Muscle of back (tissue), 13 donors: ENCODE measurements at places on chromosomes 1 and 21. TPM values are rescaled to one million over a fixed set of nuclear protein-coding genes. Genes with fewer than 3 reads are reported as not detected.

The SH2D2A gene
- polyA plus RNA-seq = 0.58 TPM

The LIPI gene
- 0.12 TPM for polyA plus RNA-seq

The ELAPOR1 gene
- 1.0 TPM for polyA plus RNA-seq

The TCP10L gene
- polyA plus RNA-seq = 0.66 TPM

The POU3F1 gene
- polyA plus RNA-seq = 1.2 TPM

The TRIM45 gene
- 12.4 TPM for polyA plus RNA-seq

The PLA2G5 gene
- not detected for polyA plus RNA-seq

The ADAM30 gene
- not detected for polyA plus RNA-seq

The OR2T29 gene
- polyA plus RNA-seq = not detected

The DISP3 gene
- polyA plus RNA-seq = 0.30 TPM

The ZNF648 gene
- not detected for polyA plus RNA-seq

GRCh38 chr1:50060279-50060678 is 36.5 kb upstream of the AGBL4 start:
- DNase-seq = no peak

- peak; percentile 89 for DNase-seq
These were observed 12.2 kb downstream of the UTP25 start for GRCh38 chr1:209839875-209840546.

- DNase-seq = no peak
These were observed 3.2 kb downstream of the LYPLA2 start for GRCh38 chr1:23793861-23794731.

- DNase-seq = peak; percentile 89
These were observed 4.7 kb downstream of the TNN start for GRCh38 chr1:175072099-175072951.

DNA sequence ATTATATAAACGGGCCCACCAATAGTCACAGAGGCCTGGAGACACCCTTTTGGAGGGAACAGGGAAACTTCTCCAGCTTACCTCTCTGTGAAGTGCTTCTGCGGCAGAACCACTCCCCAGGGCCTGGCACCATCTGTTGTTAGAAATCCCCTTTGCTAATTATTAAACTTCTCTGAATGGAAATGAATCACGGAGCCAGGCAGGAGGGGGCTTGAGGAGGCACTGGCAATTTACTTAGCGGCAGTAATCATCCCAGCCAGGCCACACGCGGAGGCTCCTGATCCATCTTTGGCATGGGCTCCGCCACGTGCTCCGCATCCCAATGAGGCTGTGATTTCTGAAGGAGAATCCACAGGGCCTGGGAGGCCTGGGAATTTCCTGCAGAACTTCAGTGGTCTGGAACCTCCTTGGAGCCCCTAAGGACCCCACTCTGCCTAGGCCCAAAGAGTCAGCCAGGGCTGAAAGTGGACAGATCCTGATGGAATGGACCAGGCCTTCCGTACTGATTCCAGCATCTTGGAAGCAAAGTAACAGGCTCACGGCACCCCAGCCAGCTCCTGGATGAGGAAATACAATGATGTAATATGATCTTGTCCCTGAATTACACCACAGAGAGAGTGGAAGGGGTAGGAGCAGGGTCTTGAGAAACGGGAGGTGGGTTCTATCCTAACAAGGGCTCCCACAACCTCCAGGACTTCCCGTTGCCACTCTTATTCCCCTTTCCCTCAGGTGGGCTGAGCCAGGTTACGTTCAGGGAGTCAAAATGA is 62.3 kb downstream of the GRIK3 start:
- no peak for DNase-seq

DNA sequence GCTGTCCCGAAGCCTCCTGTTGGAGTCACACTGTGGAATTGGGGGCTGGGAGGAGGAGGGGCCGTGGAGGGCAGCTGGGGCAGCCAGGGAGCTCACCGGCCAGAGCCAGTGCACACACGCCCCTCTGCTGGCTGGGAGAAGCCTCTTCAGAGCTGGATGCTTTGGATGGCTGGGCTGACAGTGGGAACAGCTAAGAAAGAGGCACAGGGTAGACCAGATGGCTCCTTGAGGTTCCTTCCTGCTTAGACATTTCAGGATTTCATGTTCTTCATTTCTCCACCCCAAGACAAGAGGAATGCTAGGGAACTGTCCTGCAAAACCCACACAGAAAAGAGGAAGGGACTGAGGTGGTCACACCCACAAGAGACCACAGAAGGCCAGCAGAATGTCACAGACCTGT is 254.8 kb upstream of the VAMP3 start:
- DNase-seq = no peak

DNA sequence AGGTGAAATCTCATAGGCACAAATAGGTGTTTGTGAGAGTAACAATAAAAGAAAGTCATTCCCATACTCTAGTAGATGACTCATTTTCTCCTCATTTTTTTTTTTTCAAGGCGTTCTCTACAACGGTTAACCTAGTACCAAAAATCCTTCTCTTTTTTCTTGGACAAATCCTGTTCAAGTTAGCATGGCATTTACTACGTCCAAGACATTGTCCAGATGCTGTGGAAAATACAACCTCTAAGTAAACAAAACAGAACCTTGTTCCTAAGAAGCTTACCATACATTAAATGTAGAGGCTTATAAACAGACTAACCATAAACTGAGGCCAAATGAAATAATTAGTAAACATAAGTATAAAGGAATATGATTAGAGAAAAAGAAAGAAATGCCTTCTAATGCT is 76.2 kb upstream of the RGS4 start:
- DNase-seq = no peak

GRCh38 chr1:76103034-76103433 is 28.5 kb downstream of the ST6GALNAC3 start:
- no peak for DNase-seq

DNA sequence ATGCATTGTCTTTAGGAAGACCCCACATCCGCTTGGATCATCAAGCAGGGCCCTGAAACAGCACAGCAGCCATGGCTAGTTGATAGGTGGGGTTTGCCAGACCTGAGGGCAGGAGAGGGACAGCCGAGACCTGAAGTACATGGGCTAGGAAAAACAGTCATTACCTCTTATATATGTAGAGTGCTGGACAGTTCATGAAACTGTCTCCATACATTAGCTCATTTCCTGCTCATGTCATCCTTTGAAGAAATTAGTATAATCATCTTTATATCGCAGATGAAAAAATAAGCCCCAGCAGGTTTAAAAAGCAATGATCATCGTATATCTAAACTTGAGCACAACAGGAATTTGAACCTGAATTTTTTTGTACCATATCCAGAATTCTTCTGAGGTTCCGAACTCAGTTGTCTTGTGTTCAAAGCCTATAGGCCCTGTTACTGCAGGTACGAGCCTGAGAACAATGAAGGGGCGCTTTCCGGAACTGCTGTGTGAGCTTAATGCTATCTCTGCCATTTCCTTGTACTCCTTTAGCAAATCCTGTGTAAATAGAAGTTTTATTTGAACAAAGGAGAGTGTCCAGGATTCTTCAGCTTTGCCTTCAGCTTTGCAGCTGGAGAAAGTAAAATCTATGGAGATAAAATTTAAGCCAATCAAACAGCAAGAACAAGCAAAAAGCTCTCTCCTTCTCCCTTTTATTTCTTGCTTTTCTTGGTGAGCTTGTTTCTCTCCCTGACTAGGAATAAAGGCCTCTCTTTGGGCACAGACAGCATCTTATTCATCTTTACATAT is 32.4 kb upstream of the DUSP10 start:
- DNase-seq = no peak

GRCh38 chr1:11266268-11267074 is 4.1 kb upstream of the MTOR start:
- no peak for DNase-seq

GRCh38 chr21:32237021-32237420 is 41.8 kb downstream of the MIS18A start:
- DNase-seq = no peak

DNA sequence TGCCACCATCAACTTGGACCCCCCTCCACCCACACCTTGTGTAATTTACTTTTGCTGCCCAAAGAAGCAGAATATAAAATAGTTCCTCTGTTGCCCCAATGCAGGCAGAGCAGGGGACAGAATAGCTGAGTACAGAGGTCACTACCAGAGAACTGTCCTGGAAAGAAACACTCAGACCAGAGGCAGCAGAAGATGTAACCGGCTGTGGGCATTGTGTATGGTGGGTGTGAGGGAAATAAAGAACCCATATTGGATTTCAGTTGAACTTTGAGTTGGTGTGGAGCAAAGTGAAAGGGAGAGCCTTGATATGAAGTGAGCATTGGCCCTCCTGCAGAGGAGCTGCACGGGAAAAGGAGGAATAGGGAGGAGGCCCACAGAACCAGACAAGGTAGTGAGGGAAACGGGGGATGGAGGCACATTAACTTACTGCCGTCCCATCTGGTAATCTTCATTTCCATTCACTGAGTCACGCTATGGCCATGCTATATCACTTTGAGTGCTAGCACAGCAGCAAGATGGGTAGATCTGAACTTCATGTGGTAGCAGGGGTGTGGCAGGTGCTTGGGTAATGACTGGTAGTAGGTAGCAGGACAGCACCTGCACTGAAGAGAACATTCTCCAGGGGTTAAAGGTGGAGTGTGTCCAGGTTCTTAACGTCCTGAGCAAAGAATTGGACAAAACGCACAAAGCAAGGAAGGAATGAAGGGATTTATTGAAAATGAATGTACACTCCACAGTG is 56.3 kb upstream of the FBXO28 start:
- no peak for DNase-seq

- DNase-seq = no peak
These were observed 281.9 kb upstream of the POU3F1 start for GRCh38 chr1:38328278-38329035.

DNA sequence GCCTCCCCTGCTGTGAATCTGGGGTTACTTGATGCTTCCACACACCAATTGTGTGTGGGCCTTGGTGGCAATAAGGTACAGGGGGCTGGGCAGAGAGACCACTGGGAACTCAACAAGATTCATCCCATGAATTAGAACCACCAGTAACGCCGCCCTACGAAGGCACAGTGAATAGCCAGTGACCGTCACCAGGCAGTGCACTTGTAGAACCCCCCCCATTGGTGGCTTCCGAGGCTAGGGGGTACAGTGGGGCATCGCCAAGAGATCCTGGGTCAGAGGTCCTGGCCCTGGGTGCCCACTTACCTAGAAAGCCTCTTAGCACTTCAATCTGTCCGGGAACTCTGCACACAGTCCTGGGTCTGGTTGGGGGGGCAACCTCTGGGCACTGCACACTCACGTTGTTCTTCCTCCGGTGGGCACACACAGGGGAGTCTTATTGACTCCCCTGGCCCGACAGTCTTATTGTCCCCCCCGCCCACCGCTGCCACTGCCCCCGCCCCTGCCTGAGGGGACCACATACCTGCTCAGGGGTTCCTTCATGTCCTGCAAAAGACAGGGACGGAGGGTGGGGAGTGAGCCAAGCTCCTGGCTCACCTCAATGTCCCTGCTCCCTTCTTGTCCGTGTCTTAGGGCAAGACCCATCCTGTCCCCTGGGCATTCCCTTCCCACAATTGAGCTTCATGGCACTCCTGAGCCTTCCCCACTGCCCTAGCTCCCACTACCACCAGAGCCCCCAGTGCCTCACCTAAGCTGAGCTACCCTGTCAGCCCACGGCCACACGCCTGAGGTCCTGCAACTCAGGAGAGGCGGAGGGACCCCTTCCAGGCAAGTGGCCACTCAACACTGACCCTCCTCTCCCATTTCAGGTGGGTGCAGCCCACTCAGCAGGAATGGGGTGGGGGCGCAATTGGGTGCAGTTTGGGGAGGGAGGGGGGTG is 2.5 kb upstream of the TRIM11 start:
- DNase-seq = no peak

- DNase-seq = peak; percentile 56
These were observed 48.6 kb downstream of the HIVEP3 start for GRCh38 chr1:41870076-41870562.

DNA sequence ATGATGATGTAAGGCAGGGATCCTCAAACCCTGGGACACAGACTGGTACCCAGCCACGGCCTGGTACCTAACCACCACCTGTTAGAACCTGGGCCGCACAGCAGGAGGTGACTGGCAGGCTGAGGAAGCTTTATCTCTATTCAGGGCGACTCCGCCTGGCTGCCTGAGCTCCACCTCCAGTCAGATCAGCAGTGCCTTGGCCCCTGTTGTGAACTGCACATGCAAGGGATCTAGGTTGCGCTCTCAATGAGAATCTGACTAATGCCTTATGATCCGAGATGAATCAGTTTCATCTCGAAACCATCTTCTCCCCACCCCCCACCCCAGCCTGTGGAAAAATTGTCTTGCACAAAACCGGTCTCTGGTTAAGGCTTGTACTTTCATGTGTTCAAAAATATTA is 4.2 kb downstream of the RNPC3 start:
- no peak for DNase-seq

DNA sequence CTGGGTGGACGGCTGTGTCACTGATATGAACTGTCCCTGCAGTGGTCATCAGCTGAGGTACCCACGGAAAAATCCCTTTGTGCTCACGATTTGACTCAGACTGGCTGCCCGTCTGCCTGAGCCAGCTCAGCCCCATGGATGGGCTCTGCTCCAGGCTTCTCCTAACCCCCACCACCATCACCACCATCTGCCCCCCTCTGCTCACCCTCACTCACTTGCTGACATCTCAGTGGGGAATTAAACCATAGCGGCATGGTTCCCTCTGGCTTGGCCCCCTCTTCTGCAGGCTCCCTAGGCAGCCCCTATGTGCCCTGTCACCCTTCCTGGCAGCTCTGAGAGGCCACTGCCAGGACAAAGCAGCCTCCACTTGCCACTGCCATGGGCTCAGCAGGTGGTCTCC is 17.3 kb downstream of the SLC6A9 start:
- DNase-seq = no peak

DNA sequence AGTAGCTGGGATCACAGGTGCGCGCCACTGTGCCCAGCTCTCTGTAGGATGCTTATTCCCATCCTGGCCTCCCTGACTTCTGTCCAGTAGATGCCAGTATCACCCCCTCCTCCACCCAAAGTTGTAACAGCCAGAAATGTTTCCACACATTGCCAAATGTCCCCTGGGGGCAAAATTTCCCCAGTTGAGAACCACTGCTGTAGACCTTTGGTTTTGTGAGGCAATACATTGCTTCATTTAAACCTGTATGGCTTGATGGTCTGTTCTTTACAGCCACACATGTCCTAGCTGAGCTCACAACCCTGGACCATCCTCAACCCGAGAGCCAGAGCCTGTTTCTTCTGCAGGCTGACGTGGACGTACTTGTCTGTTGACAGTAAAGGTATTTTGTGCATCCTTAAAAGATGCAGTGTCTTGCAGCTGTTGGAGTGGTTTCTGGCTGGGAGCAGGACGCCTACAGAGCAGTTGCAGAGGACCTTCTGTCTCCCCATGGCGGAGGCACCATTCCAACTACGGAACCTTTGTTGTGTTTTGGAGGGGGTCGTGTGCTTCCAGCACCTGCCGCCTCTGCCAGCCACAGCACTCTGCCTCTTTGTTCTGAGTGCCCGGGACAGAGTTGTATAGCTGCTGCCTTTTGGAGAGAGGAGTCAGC is 26.6 kb downstream of the DOP1B start:
- DNase-seq = no peak

GRCh38 chr1:32242341-32242851 is 4.6 kb upstream of the FAM167B start:
- peak; percentile 84 for DNase-seq

DNA sequence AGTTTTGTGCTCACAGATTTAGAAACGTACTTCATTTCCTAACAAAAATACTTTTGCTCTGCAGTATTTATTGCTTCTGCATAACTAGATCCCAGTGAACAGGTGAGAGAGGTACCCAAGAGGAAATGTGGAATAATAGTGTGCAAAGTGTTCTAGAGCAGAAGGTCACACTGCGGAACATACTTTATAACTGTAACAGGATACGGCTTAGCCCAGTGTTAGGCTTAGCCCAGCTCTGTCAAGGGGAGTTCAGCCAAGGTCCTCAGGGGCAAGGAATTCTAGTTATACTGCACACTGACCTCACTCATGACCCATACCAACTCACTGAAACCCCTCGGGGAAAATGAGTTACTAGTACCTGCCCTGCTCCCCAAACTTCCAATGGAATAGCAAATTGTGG is 55.3 kb downstream of the PTPN14 start:
- no peak for DNase-seq
